ENCODE measurements at places on chromosomes 6 and 20.
A peak's percentile ranks its signal among the peaks of the same experiment; 100 is the strongest.

GRCh38 chr6:37459981-37460800 lies 27.2 kb downstream of the CMTR1 start:
- peak; percentile 22 for DNase-seq

DNA sequence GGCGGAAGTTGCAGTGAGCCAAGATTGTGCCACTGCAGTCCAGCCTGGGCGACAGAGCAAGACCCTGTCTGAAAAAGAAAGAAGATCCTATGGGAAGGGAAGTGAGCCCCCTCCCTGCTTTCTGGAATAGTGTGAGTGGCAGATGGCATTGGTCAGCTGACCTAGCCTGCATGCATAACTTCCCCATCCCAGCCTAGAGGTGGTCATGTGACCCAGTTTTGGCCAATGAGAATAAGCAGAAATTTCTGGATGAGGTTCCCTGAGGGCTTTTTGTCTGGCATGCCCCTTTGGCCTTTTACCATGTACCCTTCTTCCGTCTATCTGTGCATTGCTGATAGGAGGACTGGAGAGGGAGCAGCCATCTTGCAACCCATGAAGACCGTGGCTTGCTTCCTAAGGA lies 269.3 kb downstream of the NRN1 start:
- DNase-seq, result no peak

- no peak for DNase-seq
These were observed 686.9 kb downstream of the BCKDHB start for GRCh38 chr6:80793411-80793810.

DNA sequence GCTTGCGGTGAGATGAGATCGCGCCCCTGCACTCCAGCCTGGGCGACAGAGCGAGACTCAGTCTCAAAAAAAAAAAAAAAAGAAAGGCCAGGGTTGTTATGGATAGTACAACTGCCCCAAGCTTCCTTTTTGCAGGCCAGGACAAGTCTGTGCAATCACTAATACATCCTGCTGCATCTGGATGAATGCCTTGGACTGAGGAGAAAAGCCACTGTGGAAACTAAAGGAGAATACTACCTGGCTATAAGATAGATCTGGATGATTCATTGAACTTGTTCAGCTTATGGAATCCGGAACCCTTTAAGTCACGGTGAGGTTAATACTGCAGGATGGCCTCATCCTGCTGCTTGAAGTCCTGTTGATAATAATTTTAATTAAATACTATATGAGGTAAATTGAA lies 278.2 kb downstream of the TFAP2A start:
- no peak for DNase-seq

GRCh38 chr6:45667300-45667699 lies 289.6 kb upstream of the SUPT3H start:
- no peak for DNase-seq

DNA sequence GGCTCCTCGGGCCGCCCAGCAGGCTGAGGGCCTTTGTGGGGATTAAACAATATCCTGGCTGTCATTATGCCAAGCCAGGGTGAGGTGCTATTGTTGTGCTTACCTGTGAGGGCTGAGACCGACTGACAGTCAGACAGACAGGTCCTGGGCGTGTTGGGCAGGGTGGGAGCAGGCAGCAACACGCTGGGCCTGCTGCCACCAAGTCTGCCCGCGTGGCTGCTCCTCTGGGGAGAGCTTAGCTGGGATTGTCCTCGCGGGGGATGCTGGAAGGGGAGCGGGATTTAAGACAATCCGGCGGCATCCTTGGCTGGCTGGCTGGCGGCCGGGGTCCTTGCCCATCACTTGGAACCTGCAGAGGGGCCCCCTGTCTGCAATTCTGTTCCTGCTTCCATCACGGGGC lies 20.0 kb downstream of the ITPR3 start:
- DNase-seq, result no peak

DNA sequence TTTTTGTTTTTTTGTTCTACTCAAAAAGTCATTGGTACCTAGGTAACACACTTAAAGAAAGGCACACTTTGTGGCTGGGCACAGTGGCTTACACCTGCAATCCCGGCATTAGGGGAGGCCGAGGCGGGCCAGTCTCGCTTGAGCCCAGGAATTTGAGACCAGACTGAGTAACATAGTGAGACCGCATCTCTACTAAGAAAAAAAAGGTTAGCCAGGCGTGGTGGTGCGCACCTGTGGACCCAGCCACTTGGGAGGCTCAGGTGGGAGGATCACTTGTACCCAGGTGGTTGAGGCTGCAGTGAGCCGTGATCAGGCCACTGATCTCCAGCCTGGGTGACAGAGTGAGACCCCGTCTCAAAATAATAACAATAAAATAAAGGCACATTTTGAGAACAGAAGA lies 67.4 kb upstream of the BHLHE23 start:
- DNase-seq, result no peak

DNA sequence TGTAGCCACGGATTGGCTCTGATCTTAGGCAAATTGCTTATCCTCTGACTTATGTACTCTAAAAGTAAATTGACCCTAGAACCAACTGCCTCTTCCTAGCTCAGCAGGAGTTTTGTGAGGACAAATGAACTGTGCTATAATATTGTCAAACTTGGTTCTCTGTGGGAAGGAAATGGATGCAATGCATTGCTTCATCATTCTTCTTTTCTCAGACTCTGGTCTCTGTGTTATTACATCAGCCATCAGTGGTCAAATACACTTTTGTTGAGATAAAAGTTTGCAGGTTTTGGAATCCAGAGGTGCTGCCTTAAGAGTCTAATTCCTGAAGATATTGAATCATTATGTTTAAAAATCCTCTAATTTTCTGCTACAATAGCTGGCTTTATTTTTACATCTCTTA lies 64.9 kb downstream of the SLC24A3 start:
- no peak for DNase-seq

- DNase-seq, result no peak
These were observed 15.9 kb upstream of the PCK1 start for GRCh38 chr20:57544838-57545564.

DNA sequence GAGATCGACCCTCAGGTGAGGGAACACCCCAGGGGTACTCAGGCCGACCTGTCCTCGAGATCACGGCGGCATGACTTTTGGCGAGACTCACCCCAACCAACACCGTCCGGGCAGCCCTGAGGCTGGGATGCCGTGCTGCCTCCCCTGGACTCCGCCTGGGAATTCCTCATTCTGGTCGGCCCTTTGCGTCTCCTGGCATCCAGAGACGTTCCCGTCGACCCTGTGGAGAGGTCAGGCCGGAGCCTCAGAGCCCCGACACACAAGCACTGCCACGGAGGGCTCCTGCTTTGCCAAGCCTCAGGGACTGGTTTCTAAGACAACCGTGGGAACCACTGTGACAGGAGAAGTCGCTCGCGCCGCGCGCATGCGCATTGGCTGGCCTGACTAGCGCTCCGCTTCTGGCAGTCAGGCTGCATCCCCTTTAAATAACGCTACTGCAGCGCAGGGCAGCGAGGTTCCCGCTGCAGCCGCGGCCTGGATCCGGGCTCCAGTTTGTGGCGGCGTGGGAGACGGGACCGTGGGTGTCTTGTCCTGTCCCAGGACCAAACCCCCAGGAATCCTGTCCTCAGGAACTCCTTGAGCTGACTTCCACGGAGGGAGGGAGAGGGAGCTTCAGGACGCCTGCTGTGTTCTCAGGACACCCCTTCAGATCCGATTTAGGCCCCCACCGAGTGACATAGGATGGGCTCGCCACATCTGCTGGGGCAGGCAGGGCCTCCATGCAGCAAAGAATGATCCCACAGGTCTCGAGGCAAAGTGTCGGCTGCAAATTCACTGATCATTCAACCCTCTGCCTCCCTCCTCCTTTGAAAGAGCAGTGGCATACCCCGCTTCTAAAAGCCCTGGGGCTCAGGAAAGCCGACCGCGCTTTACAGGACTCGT lies 163.2 kb upstream of the ZNF337 start:
- DNase-seq, result peak; percentile 41

- DNase-seq, result no peak
These were observed 148.1 kb downstream of the SCML4 start for GRCh38 chr6:107676042-107676441.

DNA sequence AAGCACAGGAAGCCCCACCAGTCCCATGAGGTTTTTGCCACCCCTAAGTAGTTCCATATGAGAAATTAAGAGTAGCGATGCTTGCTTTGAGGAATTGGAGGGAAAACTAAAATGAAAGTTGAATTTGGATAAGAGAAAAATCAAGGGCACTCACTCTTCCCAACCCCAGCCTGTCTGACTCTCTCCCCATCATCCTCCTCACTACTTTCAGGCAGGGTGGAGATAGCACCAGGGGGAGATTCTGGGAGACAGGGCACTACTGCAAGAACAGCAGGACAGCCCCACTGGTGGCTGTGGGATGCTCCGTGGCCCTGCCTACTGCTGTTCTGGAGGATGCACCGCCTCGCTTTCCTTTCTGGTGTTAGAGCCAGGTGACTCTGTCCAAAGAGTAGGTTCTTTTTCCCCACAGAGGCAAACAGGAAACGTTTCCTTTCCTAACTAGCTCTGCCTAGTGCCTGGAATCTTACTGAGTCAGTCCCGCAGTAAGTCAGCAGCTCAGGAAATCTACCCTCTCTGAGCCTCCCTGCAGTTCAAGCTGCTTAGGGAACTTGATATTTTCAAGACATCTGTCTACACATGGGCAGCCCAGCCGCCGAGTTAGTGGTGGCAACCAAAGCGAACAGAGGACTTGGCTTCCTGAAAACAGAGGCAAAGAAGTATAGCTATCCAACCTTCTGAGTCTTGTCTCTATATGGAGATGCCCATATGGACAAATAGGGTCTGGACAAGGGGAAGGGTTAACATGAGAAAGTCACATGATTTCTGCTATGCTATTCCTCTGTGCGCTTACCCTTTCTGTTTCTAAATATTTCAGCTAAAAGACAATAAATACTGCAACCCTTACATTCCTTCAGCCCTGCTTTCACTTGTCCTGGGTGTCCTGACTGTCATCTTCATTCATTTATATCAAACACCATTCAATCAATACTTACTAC lies 11.4 kb downstream of the HLA-E start:
- DNase-seq, result peak; percentile 61

DNA sequence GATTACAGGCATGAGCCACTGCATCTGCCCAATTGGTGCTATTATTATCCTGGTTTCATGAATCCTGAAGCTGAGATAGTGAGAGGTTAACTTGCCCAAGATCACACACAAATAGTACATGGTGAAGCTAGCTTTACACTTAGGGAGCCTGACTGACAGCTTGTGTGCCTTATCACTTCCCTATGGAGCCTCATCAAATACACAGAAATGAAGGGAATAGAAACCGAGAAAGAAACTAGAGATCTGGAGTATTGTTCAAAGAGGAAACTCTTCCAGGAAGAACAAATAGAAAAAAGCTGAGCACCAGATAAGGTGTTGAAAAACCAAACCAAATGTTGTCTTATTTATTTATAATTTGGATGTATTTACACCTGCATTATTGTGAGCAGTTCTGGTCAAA lies 155.0 kb upstream of the CITED2 start:
- no peak for DNase-seq

DNA sequence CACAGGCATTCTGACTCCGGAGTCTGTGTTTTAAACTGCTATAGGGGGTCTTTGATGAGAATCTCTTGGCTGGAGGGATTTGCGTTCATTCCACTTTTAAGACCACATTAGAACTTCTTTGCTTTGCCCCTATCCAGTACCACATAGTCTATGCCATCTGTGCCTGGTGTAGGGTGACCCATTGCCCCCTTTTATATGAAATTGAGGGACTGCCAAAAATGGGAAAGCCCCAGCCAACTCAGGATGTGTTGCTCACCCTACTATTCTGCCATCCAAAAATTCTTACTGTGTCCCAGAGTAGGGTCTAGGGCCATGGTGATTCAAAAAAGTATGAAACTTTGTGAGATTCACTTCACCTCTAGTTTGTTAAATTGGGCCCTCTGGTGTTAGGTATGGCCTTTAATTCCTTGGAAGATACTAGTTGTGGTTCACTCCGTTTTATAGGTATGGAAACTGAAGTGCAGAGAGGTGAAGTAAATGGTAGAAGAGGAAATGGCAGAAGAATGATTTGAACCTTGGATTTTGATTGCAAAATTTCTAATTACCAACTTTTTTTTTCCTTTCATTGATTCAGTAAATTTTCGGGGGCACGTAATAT lies 1.4 kb downstream of the PFDN4 start:
- no peak for DNase-seq

- DNase-seq, result no peak
These were observed 8.5 kb upstream of the PBOV1 start for GRCh38 chr6:138226700-138227315.

DNA sequence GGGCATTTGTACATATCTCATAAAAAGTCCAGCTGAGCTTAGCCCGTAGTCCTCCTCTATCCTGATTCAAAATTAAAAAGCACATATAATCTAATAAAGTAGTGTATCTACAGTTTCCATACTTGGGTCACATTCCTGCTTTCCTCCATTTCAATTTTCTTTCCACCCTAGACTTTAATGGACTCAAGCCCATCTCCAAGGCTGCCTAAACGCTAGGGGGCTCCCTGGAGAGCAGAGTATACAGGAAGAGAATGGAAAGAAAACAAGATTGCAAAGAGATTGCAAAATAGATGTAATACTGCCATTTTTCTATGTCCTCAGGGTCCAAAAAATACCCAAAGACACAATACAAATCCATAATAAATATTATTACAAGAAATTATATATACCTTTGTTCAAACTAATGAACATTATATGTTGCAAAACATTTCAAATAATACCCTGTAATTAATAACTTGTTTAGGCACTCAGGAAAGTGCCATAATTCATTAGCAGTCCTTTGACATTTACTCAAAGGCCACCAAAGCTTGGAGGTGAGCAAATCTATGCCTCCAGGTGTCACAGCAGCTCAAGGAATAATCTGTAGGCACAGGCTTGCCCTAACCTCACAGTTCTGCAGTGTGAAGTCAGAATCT lies 2.4 kb upstream of the MCM3 start:
- DNase-seq, result peak; percentile 76

GRCh38 chr20:57287007-57287880 lies 20.8 kb upstream of the BMP7 start:
- no peak for DNase-seq

DNA sequence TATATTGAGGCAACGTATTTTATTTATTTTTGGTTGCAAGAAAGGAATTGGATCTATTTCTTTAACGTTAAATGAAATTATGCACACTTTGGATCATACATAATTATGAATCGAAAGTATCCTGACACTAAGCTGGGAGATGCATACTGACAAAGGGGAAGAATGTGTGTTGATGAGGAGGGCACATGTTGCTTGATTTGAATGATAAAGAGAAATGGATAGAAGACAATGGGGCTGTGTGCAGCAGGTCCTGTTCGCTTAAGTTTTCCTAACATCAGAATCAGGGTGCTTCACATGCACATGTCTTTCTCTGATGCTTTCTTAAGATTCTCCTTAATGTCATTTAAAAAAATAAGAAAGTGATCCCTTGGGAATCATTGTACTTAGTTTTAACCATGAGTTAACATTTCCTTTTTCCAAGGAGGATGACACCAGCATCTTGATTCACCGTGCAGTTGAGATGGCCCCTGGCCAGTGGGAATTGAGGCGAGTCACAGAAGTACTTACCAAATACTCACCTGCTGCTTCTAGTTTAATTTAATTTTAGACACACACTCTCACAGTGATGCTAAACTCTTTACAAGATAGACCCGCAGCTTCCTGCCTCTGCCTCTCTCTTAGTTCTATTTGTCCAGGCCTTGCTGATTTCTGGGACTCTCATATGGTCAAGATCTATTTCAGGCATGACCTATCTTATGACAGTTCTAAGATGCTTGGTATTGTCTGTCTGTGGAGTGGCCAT lies 116.5 kb downstream of the CLIC5 start:
- no peak for DNase-seq

- DNase-seq, result peak; percentile 65
These were observed 27.7 kb downstream of the DSE start for GRCh38 chr6:116398316-116399010.

- DNase-seq, result no peak
These were observed 2.2 kb downstream of the NT5DC1 start for GRCh38 chr6:116102873-116103272.
